ENCODE measurements at places on chromosomes 12 and 14.

GRCh38 chr12:18992336-18992735, 137.2 kb upstream of the PLEKHA5 start:
- DNase-seq, result no peak

GRCh38 chr12:68624933-68625332, 14.2 kb downstream of the RAP1B start:
- no peak for DNase-seq

DNA sequence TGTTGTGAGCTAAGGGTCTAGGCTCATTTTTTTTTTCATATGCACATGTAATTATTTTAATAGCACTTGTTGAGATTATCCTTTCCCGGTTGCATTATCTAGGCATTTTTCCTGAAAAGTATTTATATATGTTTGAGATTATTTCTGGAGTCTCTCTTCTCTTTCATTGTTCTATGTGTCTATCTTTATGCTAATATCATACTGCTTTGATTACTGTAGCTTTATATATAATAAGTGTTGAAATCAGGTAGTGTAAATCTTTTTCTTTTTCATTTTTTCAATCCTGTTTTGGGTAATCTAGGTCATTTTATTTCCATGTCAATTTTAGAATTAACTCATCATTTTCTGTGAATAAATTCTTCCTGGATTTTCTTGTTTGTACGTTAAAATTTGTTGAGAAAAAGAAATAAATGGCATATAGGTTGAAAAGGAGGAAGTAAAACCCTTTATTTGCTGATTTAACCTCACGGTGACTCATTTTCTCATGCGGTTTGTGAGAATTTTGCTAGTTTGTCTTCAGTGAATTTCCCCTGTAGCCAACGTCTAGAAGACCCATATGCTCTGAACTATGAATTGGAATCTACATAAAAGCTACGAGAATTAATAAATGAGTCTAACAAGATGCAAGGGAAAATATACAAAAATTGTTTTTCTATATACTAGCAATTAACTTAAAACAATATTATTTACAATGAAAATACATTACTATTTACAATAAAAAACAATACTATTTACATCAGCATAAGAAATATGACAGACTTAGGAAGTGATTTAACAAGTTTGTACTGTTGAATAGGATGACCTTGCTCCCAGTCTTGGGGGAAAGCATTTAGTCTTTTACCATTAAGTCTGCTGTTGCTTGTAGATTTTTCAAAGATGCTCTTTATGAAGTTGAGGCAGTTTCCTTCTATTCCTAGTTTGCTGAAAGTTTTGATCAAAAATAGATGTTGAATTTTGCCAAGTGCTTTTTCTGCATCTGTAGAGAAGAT, 105.0 kb downstream of the SNAPC1 start:
- no peak for DNase-seq

GRCh38 chr12:24415934-24416333, 466.5 kb upstream of the SOX5 start:
- DNase-seq, result no peak

DNA sequence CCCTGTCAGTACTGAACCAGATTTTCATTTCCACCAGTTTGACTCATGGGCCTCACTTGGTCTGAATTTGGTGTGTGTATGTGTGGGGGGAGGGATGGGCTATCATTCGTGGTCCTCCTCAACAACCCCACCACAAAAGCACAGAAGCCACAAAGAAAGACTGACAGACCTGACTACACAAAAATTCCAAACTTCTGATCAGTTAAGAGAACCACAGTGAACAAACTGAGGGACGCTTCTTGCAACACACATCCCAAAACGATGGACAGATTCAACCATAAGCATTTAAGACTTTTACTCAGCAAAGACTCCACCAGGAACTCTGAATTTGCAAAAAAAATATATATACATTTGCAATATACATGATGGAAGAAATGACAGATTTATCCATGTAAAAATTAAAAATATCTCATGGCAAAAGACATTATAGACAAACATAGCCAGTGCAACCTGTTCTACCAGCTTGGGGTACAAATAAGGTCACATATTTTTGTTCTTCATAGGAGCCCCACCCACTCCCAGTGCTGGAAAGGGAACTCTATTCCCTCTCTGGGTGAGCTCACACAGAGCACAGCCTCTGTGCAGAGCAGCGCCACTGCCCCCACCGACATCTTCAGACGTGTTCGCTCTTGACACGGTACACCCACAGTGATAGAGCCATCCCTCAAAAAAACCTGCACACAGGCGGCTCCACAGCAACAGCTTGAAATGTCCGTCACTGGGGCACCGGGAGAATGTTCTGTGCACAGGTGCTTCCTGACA, 49.7 kb downstream of the JAG2 start:
- no peak for DNase-seq

- DNase-seq, result no peak
These were observed 1.2 kb downstream of the LPCAT3 start for GRCh38 chr12:7016958-7017571.

- no peak for DNase-seq
These were observed 17.9 kb downstream of the SPTLC2 start for GRCh38 chr14:77598366-77599070.

DNA sequence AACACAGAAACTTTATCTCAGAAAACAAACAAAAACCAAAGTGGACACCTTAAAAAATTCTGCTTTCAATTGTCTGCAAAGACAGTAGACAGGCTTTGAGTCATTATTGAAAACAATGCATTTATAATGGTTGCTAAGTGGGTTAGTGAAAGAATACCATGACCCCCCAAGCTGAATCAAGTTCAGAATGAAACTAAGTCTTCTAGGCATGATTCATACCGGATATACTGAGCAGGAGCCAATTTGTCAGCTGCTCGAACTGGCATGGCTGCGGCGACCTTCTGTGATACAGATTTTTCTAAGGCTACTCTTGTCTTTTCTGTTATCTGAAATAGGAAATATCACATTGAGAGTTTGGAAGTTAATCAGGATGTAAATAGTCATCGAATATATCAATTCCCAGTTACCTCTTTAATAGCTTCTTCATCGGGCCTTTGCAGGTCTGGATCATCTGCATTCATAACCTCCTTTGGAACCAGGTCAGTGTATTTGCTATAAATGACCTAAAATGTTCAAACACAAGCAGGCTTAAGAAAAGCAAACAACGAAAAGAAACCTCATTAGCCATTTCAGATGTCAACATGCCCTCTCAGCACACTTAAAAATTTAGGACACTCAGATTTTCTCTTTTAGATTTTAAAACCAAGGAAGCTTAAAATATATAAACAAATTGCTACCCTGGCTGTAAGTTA, 22.3 kb downstream of the SNW1 start:
- no peak for DNase-seq

DNA sequence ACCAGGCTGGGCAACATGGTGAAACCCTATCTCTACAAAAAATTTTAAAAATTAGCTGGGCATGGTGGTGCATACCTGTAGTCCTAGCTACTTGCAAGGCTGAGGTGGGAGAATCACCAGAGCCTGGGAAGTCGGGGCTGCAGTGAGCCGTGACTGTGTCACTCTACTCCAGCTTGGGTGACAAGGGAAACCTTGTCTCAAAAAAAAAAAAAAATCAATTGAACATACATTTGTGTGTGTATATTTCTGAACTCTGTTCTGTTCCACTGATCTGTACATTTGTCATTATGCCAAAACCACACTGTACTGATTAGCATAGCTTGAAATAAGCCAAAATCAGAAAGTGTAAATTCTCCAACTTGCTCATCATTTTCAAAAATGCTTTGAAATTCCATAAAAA, 254.6 kb downstream of the SOX5 start:
- DNase-seq, result no peak

DNA sequence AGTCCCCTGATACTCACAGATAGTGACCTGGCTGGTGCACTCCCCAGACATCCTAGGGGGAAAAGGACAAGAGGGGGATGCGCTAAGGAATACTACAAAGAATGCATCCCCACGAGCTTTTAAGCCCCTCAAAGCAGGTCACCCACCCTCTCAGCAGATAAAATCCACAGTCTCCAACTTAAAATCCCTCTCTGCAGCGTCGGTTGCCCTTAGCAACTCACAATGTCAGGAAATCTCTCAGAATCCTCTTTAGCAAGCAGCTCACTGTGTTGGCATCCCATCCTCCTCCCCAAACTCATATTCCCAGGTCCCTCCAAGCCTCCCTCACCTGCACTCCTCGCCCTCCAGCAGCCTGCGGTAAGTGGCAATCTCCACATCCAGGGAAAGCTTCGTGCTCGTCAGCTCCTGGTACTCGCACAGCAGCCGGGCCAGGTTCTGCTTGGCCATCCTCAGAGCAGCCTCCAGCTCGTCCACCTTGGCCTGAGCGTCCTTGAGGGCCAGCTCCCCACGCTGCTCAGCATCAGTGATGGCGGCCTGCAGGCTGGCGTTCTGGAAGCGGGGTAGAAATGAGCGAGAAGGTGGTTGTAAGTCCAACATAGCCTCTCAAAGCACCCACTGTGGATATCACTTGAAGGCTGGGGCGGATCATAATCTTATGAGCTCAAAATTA, 5.5 kb upstream of the KRT79 start:
- no peak for DNase-seq

- peak; percentile 7 for DNase-seq
These were observed 607 bp downstream of the OS9 start for GRCh38 chr12:57694459-57695019.

DNA sequence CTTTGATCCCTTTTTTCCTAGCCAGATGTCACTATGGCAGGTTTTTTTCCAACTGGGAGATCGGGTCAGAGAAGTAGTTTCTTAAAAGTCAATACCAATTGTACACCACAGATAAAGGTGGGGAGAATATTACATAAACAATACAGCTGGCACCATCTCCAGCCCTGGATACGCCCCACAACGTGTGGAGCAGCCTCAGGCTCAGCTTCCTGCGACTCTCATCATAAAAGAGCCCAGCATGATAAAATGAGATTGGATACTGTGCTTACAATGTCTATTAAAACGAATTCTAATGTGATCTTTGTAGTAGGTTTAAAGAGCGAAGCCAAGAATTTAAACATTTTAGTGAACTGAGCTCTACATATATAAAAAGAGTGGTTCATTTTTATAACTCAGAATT, 21.5 kb downstream of the EFCAB11 start:
- DNase-seq, result no peak

DNA sequence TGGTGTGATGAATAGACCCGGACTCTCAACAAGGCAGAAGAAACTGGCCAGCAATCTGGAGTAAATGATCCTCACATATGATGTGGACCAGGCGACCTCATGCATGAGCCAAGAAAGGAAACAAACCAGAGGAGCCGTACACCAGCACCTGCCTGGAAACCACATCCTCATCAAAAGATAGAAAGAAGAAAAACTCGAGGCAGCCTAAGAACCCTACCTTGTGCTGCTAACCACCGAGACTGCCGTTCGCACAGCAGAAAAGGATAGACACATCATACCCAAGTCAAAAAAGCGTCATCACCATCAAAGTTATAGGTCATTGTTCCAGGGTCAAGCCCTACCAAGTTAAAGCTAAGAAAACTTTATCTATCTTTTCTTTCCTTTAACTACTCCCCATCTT, 66.7 kb downstream of the RESF1 start:
- DNase-seq, result no peak

GRCh38 chr12:113340061-113340460, 5.2 kb upstream of the SLC8B1 start:
- DNase-seq, result no peak

DNA sequence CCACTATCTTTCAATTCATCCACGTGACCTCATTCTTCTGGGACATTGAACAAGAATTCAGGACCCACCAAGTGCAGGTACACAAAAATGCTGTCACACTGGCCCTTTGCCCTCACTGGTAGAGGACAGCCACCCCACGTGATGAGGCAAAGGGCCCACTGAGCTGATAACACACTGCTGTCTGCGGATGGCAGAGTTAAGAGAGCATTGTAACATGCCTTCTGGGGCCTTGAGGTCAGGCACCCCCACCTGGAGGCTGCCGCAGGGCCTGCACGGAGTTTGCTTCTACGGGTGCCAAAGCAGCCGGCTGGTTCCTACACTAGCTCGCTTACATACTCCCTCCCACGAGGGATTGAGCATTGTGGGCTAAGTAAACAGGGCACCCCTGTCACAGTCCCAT, 101.0 kb downstream of the LRIG3 start:
- no peak for DNase-seq

GRCh38 chr12:98425859-98426258, 89.5 kb upstream of the TMPO start:
- no peak for DNase-seq

DNA sequence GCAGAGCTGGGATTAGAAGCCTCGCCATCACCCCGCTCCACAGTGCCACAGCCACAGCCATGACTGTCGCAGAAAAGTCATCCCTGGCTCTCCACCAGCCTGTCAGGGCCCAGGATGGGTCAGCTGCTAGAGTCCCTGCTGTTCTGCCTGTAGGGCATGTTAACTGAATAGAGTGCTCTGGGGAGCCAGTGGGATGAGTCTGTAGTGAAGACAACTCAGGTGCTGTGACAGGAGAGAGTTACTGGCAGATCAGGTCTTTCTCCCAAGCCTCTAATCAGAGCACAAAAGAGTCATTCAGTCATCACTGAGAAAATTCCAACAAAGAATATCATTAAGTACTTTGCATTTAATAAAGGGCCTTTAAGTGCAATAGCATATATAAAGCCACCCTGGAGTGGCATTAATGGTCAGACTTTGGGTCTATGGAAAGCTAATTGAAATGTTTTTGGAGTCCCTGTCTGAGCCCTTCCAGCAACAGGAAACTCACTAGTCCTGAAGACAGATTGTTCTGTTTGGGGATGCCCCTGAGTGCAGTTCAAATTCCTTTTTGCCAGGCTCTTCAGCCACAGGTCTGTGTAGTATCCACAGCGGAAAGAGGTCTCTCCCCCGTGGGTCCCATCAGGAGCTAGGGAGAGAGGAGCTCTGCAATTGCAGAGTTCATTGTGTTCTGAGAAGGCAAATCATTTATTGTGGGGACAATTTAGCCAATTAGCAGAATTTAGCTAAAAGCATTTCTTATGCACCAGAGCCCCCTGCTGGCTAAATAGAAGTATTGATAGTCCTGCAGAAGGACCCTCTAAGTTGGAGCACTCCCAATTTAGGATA, 45.2 kb upstream of the C14orf132 start:
- no peak for DNase-seq

- peak; percentile 37 for DNase-seq
These were observed 26.2 kb downstream of the ZCRB1 start for GRCh38 chr12:42299392-42300308.

DNA sequence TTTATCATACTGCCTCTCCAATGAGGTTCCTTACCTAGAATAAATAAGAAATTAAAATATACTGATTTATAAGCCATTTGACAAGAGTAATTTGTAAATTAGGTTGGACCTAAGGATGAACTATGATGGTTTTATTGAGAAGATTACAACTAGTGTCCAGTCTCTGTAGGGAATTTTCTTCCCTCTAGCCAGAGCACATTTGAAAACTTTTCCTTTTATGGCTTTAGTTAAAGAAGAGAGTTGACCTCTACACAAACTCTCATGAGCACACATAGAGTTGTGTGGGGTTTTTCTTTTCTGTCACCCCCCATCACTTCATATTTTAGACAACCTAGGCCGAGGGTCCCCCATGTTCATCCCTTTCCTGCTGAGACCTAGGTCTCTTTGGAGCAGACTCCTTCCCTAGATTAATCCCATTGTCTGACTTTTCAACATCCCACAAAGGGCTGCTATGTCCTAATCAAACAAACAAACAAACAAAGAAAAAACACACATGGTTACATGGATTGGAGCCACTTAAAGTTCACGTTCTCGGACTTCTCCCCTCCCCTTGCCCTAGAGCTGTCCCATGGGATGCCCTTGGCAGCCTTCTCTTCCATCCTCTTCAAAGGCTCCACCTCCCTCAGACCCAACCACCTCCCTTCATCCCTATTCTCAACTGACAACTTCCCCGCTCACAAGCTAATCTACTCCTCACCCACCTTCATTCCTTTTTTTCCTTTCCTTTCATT, 40.7 kb downstream of the GPR135 start:
- no peak for DNase-seq

Measured in stimulated activated CD4-positive, alpha-beta T cell treated with anti-CD3 and anti-CD28 coated beads, Interleukin-1b, Interleukin-23, amount 100 ng/mL, for 24 hours (primary cell).